ENCODE measurements at places on chromosomes 3 and 15.

DNA sequence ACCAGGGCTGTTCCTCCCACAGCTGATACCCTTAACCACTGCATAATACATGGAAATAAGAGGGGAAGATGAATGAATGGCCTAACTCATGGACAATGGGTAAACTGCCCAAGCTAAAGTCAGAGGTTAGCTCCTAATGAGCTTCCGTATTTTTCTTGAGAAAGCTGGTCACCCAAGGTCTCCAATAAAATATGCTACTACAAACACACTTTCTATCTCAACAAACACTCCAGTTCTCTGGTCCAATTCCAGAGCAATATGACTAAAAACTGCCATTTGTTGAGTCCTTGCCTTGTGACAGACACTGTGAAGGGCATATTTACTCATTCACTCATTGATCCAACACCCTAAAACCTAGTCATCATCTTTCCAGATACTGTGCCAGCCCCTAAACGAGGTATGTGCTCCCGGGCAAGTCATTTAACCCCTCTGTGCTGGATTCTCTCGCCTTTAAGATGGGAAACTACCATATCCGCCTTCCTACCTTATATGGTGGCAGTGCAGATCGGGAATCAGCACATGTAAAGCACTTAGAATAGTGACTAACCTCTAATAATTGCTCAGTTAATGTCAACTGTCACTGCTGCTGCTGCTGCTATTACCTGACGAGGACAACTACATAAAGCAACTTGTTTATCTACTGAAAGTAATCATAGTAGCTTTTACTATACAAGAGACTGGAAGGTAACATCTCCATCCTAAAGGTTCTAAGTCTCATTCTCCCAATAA lies 89.1 kb downstream of the XXYLT1 start:
- no peak for DNase-seq

- no peak for DNase-seq
Observed at GRCh38 chr15:48283396-48284145, 47.7 kb upstream of the DUT start.

DNA sequence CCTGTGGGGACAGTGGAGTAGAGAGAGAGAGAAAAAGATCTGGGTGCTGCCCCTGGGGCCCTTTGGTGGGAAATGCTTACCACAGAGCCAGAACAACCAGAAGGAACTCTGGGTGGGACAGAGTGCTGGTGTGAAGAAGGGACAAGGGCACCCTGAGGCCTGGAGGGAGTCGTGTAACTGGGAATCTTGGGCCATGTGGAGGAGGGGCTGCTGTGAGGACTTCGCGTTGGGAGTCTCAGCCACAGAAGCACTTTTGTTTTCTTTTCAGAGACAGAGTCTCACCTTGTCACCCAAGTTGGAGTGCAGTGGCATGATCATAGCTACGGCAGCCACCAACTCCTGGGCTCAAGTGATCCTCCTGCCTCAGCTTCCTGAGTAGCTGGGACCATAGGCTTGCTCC lies 24.3 kb downstream of the XYLB start:
- no peak for DNase-seq

DNA sequence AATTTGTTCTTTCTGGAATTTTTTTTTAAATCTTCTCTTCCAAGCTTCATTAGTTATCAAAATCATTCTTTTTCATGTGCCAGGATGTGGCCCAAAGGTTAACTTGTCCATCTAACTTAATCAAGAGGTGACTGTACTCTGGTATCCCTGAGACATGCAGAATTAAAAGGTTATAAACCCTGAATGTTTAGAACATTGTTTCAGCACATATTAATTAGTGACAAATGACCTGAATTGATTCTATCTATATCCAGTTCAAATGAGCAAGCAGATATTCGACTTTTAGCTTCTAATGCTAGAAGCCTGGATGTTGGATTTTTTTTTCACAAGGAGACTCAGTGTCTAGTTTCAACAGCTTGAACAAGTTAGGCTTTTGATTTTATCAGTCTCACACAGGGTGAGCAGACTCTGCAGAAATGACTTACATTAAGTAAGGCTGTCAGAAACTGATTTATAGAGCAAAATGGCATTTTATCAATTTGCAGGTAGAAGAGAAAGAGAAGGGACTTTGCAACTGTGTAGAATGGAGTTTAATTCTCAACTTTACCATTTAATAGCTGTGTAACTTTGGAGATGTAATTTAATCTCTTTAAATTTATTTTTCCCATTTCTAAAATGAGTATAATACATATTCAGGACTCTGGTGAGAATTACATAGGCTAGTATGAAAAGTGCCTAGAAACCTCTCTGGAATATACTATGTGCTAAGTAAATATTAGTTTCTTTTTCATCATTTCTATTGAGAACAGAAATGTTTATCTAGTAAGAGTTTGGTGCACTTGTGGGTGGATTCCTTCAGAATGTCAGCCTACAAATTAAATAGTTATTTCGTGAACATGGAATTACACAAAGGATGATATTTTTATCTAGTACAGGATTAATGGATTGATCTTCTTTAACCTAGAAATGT lies 100.0 kb downstream of the ALCAM start:
- no peak for DNase-seq

DNA sequence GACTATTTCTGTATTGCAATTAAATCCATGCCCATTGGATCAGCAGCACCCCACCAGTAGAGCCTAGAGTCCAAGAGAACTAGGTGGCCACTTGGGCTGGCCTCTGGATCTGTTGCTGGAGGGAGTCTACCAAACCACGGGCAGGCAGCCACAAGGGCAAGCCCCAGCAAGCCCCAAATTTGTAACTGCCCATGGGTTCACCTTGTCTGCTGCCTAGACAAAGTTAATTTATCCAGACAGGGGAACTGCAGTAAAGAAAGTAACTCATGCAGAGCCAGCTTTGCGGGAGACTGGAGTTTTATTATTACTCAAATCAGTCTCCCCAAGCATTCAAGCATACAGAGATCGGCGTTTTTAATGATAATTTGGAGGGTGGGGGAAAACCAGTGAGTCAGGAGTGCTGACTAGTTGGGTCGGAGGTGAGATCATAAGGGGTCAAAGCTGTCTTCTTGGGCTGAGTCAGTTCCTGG lies 74.0 kb upstream of the TERB2 start:
- DNase-seq, result no peak

DNA sequence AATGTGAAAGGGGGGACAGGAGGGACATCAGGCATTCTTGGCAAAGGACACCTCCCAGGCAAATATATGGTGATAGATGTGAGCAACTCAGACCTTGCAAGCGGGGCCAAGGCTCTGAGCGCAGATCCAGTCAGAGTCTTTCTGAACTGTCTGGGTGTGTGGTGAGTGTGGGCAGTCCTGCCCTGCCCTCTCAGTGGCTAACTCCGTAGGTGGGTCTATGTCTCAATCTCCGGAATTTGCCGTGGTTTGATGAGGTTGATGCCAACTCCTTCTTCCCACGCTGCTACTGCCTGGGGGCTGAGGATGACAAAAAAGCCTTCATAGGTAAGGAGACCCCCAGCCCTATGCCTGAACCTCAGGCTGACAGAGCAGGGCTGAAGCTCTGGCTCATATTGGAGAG lies 7.4 kb downstream of the TTLL3 start:
- DNase-seq, result no peak
